ENCODE measurements at places on chromosomes 12 and 14. TPM values are rescaled to one million over a fixed set of nuclear protein-coding genes. Genes with fewer than 3 reads are reported as not detected.

PRH2 gene
- total RNA-seq = not detected

LMO3 gene
- total RNA-seq = 0.78 TPM

GEMIN2 gene
- total RNA-seq = 16.1 TPM

GRCh38 chr14:28496364-28496763 lies 270.2 kb upstream of the FOXG1 start:
- no peak overlapping the region for H3K27ac ChIP-seq
- no peak for DNase-seq
- no peaks in the 10 kb centered on the region for H3K36me3 ChIP-seq
- H3K27me3 ChIP-seq = no peaks in the 10 kb centered on the region
- H3K4me1 ChIP-seq = no peaks in the 10 kb centered on the region
- H3K4me3 ChIP-seq = no peak overlapping the region

- H3K4me1 ChIP-seq = no peaks in the 10 kb centered on the region
- DNase-seq = no peak
- H3K27me3 ChIP-seq = no peaks in the 10 kb centered on the region
- peaks cover 8% of the 10 kb centered on the region for H3K36me3 ChIP-seq
These were observed 40.4 kb upstream of the BTG1 start for GRCh38 chr12:92186038-92186470.

DNA sequence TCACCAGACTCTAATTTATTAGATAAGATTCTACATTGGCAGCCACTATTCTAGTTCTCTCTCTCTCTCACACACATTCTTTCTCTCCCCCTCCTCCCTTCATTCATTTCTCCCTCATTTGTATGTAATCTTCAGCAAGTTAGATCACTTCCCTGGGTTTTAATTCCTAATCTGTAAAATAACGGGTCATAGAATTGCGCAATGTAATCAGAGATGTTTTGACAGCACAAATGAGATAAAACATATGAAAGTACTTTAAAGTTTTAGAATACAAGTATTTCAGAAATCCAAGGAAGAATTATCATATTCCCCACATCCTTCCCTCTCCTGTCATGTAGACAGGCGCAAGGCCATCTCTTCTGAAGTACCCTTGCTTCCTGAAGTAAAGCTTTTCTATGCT lies 21.7 kb downstream of the STYK1 start:
- no peak overlapping the region for H3K4me3 ChIP-seq
- no peak overlapping the region for H3K27ac ChIP-seq
- no peaks in the 10 kb centered on the region for H3K4me1 ChIP-seq
- H3K27me3 ChIP-seq = no peaks in the 10 kb centered on the region

GRCh38 chr14:90344331-90345238 lies 12.8 kb upstream of the NRDE2 start:
- H3K4me3 ChIP-seq = no peak overlapping the region
- peaks cover 3% of the 10 kb centered on the region for H3K27me3 ChIP-seq
- H3K4me1 ChIP-seq = peaks cover 14% of the 10 kb centered on the region
- no peaks in the 10 kb centered on the region for H3K36me3 ChIP-seq
- peak overlapping the region; percentile 94 for H3K27ac ChIP-seq

- H3K4me1 ChIP-seq = peaks cover 3% of the 10 kb centered on the region
- no peaks in the 10 kb centered on the region for H3K36me3 ChIP-seq
- H3K4me3 ChIP-seq = no peak overlapping the region
- H3K27me3 ChIP-seq = no peaks in the 10 kb centered on the region
- no peak for DNase-seq
These were observed 128.0 kb downstream of the KCNA5 start for GRCh38 chr12:5171701-5172100.

- peaks cover 2% of the 10 kb centered on the region for H3K4me1 ChIP-seq
- H3K27me3 ChIP-seq = no peaks in the 10 kb centered on the region
- H3K27ac ChIP-seq = no peak overlapping the region
- H3K4me3 ChIP-seq = no peak overlapping the region
- no peak for DNase-seq
These were observed 35.9 kb upstream of the TMTC2 start for GRCh38 chr12:82650627-82651337.

GRCh38 chr12:53067993-53068770 lies 11.0 kb downstream of the SPRYD3 start:
- H3K36me3 ChIP-seq = peaks cover 3% of the 10 kb centered on the region
- H3K4me1 ChIP-seq = peaks cover 4% of the 10 kb centered on the region
- no peak overlapping the region for H3K27ac ChIP-seq
